Upper lobe of left lung (tissue), 6 donors: ENCODE measurements at places on chromosomes 1 and 21.

- H3K27ac ChIP-seq, result no peak overlapping the region
- DNase-seq, result no peak
- no peaks in the 10 kb centered on the region for H3K36me3 ChIP-seq
These were observed 13.3 kb upstream of the CHI3L2 start for GRCh38 chr1:111214074-111214801.

- H3K27me3 ChIP-seq, result no peaks in the 10 kb centered on the region
- H3K27ac ChIP-seq, result no peak overlapping the region
- no peak for DNase-seq
- H3K4me1 ChIP-seq, result peaks cover 9% of the 10 kb centered on the region
These were observed 3.3 kb downstream of the POGZ start for GRCh38 chr1:151455966-151456365.

DNA sequence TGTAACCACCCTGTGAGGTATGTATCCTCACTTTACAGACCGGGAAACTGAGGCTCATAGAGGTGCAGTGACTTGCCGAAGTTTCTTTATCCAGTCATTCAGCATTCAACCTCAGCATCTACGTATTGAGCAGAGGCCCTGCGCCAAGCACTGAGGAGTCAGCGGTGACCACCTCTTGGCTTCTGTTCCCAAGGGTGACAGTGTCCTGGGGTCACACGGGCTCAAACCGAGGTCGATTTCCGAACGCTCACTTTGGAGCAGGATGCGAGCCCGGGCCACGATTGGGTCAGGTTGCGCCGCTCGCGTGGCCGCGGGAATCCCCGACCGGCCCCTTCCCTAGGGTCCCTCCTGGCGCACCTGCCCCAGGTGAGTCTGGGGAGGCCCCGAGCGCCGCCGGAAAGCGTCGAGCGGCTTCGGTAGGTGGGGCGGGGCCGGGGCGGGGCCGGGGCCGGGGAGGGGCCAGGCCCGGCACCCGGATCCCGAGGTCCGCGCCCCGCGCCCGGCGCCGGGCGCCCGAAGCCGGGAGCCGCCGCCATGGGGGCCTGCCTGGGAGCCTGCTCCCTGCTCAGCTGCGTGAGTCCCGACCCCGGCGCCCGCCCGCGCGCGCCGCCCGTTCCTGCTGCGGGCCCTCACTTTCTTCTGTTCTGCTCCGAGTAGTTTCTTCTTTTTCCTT is at the start of gene SERINC2:
Gene SERINC2 (plus strand): TSS at position 482 of the 673 bp plus-strand sequence. CDS start 53 bp downstream, at position 535.
- H3K27me3 ChIP-seq, result no peaks in the 10 kb centered on the region
- peak; percentile 49 for DNase-seq
- H3K4me3 ChIP-seq, result peak within 1 kb of the TSS; percentile 80
- H3K27ac ChIP-seq, result peak within 1 kb of the TSS; percentile 80
- no peaks in the 10 kb centered on the region for H3K36me3 ChIP-seq

DNA sequence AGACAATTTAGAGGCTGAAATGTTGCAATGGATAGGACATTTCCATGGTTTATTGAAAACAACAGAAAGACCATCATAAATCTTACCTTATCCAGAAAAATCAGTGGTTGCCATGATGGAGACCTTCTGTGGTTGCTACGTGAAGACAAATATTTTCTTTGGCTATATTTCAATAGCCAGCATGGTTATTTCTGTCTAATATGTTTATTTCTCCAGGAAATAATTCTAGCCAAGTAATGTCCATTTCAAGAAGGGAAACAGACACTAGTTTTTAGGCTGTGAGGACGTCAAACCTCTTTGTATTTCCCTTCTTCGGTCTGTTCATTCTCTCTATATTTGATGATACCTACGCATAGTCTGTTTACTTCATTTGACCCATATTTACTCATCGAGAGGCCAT is 49.2 kb upstream of the NFASC start:
- no peak overlapping the region for H3K27ac ChIP-seq
- DNase-seq, result no peak
- H3K4me3 ChIP-seq, result no peak overlapping the region
- no peaks in the 10 kb centered on the region for H3K36me3 ChIP-seq

DNA sequence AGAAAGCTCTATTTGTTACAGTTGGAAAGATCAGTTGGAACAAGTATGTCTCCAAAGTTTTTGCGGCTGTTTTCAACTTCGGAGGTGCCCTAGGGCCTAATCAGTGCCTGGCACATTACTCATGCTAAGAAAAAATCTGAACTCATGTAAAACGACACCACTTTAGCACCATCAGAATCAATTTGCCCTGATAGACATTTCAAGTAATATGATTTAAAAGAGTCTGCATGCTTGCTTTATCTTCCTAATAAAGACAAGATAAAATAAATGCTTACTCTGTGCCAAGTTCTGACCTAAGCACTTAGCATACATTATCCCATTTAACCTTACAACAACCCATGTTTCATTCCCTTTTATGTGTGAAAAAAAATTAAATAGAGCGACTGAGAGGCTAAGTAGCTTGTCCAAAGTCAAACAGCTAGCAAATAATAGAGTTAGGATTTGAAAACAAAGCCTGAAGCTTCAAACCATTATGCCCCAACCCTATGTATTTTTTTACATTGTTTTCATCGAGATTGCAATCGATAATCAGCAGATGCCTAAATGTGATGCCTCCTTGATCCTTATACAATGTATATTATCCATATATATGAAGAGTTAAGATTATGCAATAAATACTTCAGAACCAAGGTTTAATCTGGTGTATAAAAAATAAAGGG is 91.3 kb downstream of the DENND1B start:
- no peak overlapping the region for H3K27ac ChIP-seq
- no peaks in the 10 kb centered on the region for H3K4me1 ChIP-seq
- no peaks in the 10 kb centered on the region for H3K36me3 ChIP-seq
- no peak overlapping the region for H3K4me3 ChIP-seq
- no peak for DNase-seq

GRCh38 chr21:15494481-15494880 is 235.3 kb upstream of the USP25 start:
- no peak overlapping the region for H3K27ac ChIP-seq
- H3K4me3 ChIP-seq, result no peak overlapping the region
- no peaks in the 10 kb centered on the region for H3K36me3 ChIP-seq
- H3K4me1 ChIP-seq, result no peaks in the 10 kb centered on the region

- peaks cover 9% of the 10 kb centered on the region for H3K4me1 ChIP-seq
- H3K4me3 ChIP-seq, result peak within 1 kb of the TSS; percentile 18
- no peaks in the 10 kb centered on the region for H3K27me3 ChIP-seq
- DNase-seq, result peak; percentile 86
- H3K36me3 ChIP-seq, result no peaks in the 10 kb centered on the region
- H3K27ac ChIP-seq, result no peak within 1 kb of the TSS
These were observed at the start of gene ACOT11 for GRCh38 chr1:54547601-54548388. TSS of gene ACOT11 (plus strand) at chr1:54548228. CDS start at chr1:54548310, 82 bp downstream.

DNA sequence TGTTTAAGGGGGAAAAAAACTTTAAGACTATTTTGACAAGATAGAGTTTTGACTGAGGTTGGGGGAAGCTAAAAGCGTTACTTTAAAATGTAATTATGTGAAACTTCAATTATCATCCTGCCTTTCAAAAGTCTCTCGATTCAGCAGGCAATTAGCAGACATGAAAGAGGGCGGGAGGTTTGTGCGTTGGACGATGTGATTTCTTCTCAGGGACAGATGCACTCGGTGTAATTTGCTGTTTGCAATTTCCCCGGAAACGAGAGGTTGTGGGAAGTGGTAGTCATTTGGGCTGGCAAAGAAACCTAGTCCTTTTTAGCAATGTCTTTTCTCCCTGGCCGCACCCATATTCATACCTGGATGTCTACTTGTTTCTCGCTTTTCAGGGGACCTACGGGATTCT is 27.1 kb downstream of the KAZN start:
- H3K36me3 ChIP-seq, result no peaks in the 10 kb centered on the region
- H3K4me1 ChIP-seq, result no peaks in the 10 kb centered on the region
- H3K4me3 ChIP-seq, result no peak overlapping the region
- no peak for DNase-seq

DNA sequence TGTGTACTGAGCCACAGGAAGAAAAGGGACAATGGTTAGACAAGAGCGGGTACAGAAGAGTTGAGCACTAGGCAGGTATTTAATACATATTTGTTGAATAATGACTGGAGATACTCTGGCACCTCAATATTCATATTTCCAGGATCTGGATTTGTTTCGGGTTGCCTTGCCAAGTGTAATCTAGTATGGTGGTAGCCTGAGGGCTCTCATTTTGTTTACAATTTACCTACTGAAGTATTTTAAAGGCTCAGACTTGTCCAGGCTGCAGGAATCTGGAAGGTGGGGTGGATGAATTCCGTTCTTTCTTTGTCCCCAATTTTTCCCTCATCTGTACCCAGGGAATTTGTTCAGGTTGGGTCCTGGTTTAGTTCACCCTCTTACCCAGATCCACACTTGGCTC is 95.0 kb downstream of the CACHD1 start:
- H3K27ac ChIP-seq, result no peak overlapping the region
- no peaks in the 10 kb centered on the region for H3K27me3 ChIP-seq
- no peak for DNase-seq
- no peaks in the 10 kb centered on the region for H3K36me3 ChIP-seq

- H3K4me1 ChIP-seq, result peaks cover 69% of the 10 kb centered on the region
- peaks cover 25% of the 10 kb centered on the region for H3K36me3 ChIP-seq
- H3K27ac ChIP-seq, result no peak overlapping the region
- no peak overlapping the region for H3K4me3 ChIP-seq
These were observed 25.2 kb downstream of the CDC42 start for GRCh38 chr1:22077728-22078127.

DNA sequence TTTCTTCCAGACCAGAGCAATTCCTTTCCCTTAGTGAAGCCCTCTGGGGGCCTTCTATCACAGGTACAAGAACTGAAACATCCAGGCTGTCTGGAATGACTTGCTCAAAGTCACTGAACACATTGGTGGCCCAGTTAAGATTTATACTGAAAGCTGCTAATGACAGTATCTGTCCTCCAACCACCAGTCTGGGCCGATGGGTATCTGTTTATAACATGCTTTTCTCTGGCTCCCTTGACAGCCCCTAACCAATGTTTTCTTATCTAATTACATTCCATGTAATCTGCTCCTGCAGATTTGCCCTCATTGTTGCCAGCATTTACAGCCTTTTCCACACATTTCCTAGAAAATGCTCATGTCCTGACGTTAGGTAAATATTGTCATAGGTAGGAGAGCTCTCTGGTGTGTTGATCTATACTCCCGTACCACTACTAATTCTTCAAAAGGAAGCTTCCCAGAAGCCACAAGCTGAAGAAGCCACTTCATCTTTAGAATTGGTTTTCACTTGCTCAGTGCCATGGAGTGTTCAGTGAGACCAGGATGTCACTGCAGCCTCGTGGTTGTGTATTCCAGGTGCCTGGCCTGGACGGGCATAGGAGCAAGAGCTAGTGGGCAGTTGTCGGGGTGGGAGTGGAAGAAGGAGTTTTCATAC is 163.9 kb downstream of the TSEN15 start:
- H3K27me3 ChIP-seq, result no peaks in the 10 kb centered on the region
- peak; percentile 49 for DNase-seq
- H3K4me1 ChIP-seq, result peaks cover 26% of the 10 kb centered on the region
- H3K36me3 ChIP-seq, result no peaks in the 10 kb centered on the region
- H3K4me3 ChIP-seq, result no peak overlapping the region

DNA sequence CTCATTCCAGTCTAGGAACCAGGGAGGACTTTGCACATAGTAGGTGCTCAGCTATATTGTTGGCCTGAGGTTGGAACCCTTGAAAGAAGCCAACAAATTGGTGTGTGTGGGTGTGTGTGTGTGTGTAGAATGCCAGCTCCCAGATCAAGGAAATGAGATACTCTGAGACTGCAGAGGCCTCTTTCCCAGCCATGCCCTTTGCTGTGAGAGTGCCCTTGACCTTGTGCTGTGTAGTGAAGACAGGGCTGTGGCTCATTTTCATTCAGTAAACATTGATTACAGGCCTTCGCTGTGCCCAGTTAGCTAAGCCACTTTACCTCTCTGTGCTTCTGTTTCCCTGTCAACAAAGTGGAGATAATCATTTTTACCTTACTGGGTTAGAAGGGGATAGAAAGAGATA is 3.2 kb downstream of the CYP4B1 start:
- peak overlapping the region; percentile 89 for H3K27ac ChIP-seq
- DNase-seq, result peak; percentile 75
- H3K36me3 ChIP-seq, result no peaks in the 10 kb centered on the region
- no peak overlapping the region for H3K4me3 ChIP-seq

- H3K4me3 ChIP-seq, result peak within 1 kb of the TSS; percentile 37
- H3K4me1 ChIP-seq, result peaks cover 29% of the 10 kb centered on the region
- H3K36me3 ChIP-seq, result no peaks in the 10 kb centered on the region
- H3K27ac ChIP-seq, result peak within 1 kb of the TSS; percentile 70
- H3K27me3 ChIP-seq, result no peaks in the 10 kb centered on the region
These were observed at the start of gene SLAMF8 for GRCh38 chr1:159826441-159827101. TSS of gene SLAMF8 (plus strand) at chr1:159826873. CDS start at chr1:159826899, 26 bp downstream.

DNA sequence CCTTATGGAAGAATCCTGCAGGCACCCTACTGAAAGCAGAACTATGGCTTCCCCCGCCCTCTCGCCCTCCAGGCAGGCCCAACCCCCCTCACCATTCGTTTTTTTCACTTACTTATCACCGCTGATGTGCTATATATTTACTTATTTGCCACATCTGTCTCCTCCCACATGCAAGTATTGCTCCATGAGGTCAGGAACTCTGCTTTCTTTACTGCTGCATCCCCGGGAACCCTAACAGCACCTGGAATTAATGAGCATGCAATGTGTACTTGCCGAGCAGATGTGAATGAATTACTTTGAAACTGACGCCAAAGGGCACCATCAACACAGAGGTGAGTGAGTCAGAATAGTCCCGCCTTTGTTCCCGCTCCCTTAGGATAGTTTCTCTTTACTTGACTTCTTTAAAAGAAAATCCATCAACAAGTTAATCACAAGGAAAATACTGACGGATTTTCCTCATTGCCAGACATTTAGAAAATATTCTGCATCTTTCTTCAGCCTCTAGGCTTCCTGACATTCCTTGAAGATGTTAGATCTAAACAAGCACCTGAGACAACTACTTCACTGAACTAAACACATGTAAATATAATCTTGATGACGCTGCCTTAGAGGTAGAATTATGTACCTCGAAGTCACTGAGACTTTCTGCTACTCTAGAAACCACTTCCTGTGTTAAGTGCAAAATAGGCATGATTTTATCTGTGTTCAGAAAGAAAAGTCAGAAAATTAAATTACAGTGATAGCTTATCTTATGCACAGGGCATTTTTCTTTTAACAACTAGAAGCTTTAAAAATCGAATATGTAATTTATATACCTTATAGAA is 17.5 kb upstream of the RAB4A start:
- H3K36me3 ChIP-seq, result no peaks in the 10 kb centered on the region
- no peak overlapping the region for H3K27ac ChIP-seq
- peaks cover 3% of the 10 kb centered on the region for H3K4me1 ChIP-seq
- no peak overlapping the region for H3K4me3 ChIP-seq
- no peak for DNase-seq

DNA sequence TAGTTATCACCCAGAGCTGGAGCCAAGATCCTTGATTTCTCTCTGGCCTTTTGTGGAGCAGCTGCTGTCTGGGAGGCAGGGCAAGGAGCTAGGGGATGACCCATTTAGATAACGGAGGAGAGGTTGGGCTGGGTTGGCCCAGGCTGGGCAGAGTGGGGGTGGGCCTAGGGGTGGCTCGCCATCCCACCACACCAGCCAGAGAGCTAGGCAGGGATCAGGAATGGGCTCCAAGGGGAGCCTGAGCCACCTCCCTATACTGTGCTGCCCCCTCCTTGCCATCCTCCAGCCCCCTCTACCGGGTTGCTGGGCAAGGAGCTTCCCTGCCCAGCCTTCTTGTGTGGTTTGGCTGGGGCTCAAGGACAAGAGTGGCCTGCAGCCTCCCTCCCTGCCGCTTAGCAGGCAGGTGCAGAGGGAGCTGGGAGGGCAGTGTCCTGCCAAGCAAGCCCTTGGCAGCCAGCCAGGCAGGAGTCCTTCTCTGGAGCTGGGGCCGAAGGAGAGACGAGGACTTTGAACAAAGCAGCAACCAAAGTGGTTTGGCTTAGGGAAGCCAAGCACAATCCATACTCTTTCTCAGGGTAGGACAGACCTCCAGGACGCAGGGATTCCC is 4.1 kb downstream of the NUAK2 start:
- H3K27me3 ChIP-seq, result no peaks in the 10 kb centered on the region
- H3K4me1 ChIP-seq, result peaks cover 82% of the 10 kb centered on the region
- no peak overlapping the region for H3K4me3 ChIP-seq
- peak; percentile 93 for DNase-seq
- H3K36me3 ChIP-seq, result no peaks in the 10 kb centered on the region
